ENCODE measurements at places on chromosomes 5 and 9.

DNA sequence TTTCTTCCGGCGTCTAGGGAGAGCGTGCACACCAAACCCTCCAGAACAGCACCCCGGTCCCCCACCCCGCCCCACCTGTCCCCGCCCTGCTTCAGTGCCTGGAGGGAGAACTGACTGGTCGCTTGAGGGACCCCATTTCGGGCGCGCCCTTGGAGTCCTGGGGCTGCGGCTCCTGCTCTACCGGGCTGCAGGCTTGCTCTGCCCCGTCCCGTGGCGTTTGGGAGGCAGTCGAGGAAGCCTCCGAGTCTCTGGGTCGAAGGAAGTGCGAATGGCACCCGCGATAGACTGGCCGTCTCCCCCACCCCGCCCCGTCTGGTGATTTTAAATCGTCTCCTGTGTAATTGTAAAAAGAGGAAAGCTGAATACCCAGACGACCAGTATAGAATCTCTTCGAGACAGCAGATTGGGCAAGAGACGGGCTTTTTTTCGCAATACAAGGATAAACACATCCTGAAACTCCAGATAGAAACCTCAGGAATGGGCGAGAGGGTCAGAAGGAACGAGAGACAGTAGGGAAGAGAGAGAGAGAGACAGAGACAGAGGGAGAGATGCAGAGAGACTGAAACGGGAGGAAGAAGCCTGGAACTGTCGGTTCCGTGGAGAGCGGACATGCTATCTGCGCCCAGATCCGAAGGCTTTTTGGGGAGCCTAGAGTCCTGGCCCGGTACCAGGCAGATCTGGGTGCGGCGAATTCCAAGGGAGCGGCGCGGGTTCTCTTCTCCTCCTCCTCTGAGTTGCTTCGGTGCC lies 9.9 kb downstream of the PRDM6 start:
- no peak for DNase-seq

GRCh38 chr5:14594378-14595074 lies 12.9 kb downstream of the OTULINL start:
- no peak for DNase-seq

- DNase-seq, result no peak
These were observed 12.8 kb downstream of the SURF6 start for GRCh38 chr9:133323211-133323610.

GRCh38 chr5:10679336-10679988 lies 81.6 kb downstream of the DAP start:
- DNase-seq, result no peak

GRCh38 chr9:100602342-100602801 lies 24.5 kb downstream of the CAVIN4 start:
- no peak for DNase-seq

- no peak for DNase-seq
These were observed 111.4 kb downstream of the ZNF462 start for GRCh38 chr9:106974341-106974740.

DNA sequence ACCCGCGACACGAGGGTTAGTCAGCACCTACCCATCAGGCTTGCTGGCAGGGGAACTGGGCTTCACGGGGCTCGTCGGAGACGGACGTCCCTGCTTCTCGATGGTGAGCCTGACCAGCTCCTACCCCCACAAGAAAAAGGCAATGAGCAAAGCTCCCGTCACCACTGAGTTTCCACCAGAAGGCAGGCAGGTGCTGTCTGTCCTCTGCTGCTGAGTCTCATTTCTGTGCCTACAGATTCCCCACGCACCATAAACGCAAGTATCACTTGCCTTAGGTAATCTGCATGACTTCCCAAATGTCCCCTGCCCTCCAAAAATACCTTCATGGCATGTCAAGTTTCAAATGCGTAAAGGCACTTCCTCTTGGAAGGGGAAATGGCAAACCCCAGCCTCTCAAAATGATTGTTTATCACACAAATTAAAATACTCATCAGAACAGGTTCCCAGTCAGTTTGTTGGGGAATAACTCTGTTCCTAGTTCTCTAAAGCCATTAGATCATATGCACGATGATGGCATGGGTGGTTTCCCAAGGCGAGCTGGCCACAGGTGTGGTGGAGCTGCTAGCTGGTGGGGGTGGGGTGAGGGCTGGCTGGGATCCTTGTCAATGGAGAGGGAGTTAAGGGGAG lies 85.0 kb downstream of the PRRT1B start:
- DNase-seq, result no peak

- DNase-seq, result no peak
These were observed 143.0 kb upstream of the TARS1 start for GRCh38 chr5:33297760-33298216.

DNA sequence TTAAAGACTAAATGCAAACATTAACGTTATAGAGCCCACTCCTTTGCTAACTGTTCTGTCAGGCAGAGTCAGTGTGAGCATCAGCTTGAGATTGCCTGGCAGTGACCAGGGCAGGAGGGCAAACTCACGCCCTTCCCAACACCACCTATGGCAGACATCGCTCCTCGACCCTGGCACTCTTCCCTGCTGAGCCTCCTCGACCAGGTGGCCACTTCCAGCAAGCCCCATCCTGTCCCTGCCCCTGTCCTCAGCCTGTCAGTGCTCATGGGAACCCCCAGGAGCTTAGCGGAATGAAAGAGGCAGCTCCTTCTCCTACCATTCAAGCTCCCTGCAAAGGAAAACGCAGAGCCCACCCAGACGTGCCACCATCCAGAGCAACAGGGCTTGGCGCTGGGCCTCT lies 42.0 kb downstream of the PRRT1B start:
- no peak for DNase-seq
